ENCODE measurements at places on chromosomes 5 and 9. TPM values are rescaled to one million over a fixed set of nuclear protein-coding genes. Genes with fewer than 3 reads are reported as not detected.
A peak's percentile ranks its signal among the peaks of the same experiment; 100 is the strongest.

SLC36A2 gene
- total RNA-seq: 0.10 TPM

HDAC3 gene
- 35.1 TPM for total RNA-seq

SHOC1 gene
- not detected for total RNA-seq

SLC25A51 gene
- 23.5 TPM for total RNA-seq

FLT4 gene
- 6.9 TPM for total RNA-seq

PCDHGB4 gene
- total RNA-seq: 5.6 TPM

GRM6 gene
- not detected for total RNA-seq

CXCL14 gene
- 2.0 TPM for total RNA-seq

- DNase-seq: no peak
These were observed 3.1 kb downstream of the SMARCA2 start for GRCh38 chr9:2018162-2018643.

- no peak for DNase-seq
These were observed 148.8 kb downstream of the RAB3C start for GRCh38 chr5:58731641-58732040.

DNA sequence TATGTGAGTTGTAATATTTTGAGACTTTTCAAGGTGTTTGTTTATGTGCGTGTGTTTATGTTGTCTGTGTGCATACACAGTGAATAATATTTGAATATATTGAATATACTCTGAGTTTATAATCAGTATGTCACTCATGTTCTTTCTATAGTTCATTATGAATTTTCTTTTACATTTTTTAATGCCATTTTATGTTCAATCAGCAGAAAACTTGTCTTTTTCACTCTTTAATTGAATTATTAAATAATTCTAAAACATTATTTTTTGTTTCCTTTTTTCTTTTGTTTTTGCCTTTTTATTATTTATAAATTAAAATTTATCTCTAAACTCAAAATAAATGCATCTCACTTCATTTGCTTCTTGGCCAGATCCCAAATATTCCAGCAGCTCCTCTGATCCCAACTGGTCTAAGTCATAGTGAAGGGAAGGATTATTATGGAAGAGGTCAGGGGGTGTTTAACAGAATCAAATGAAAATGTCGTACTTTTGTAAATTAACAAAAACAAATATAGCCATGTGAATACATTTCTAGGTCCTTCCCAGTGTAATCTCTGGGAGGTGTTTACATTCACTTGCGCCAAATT, 188.9 kb downstream of the KDM4C start:
- no peak for DNase-seq

GRCh38 chr5:114419067-114419388, 57.2 kb downstream of the KCNN2 start:
- DNase-seq: no peak

- DNase-seq: peak; percentile 52
These were observed 530 bp downstream of the RAPGEF1 start for GRCh38 chr9:131739133-131739958.

DNA sequence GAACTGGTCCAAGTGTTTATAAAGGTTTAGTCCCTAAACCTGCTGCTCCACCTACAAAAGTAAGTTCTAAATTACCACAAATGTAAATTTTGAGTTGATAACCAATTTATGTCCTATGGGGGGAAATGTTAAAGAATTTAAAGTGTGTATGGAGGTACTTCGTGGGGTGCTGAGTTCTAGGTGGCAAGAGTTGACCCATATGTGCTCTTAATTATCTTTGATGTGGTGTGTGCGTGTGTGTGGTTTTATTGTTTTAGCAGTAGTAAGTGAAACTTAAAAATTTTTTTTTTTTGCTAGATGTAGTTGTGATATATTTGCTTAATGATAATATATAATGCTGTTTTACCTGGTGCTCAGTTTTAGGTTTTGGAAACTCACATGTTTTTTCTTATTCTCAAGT, 72.6 kb downstream of the GPBP1 start:
- DNase-seq: no peak

DNA sequence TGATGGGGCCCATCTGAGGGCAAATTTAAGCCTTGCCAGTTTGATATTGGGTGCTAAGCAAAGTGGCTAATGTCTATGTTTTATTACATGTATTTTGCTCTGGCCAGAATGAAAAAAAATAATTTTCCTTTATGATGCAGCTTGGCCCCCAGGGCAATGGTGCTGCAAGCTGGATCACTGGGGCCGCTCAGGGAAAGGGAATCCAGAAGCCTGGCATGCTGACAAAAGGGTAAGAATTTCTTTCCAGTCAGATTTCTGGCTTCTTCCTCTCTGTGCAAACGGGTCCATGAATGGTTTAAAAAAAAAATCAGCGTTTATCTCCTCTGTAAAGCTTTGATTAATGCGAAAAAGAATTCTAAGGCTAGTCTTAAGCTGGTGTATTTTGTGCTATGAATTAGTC, 138.4 kb downstream of the MAPKAP1 start:
- no peak for DNase-seq

Measured in heart left ventricle (tissue), 16 donors.